Smooth muscle cell of trachea (primary cell): ENCODE measurements at places on chromosomes 4 and X. TPM values are rescaled to one million over a fixed set of nuclear protein-coding genes. Genes with fewer than 3 reads are reported as not detected.

Gene TCP11X2
- total RNA-seq, result not detected in 2 replicates

Gene REELD1
- total RNA-seq, result not detected in 2 replicates

Gene ABCG2
- total RNA-seq, result 1.0 and 1.7 TPM in 2 replicates

Gene C4orf17
- total RNA-seq, result not detected in 2 replicates

Gene AWAT2
- total RNA-seq, result not detected in 2 replicates

Gene TENM3
- 8.6 and 13.2 TPM in 2 replicates for total RNA-seq

Gene NKX3-2
- total RNA-seq, result 1.2 and 1.5 TPM in 2 replicates

Gene HS6ST2
- under 0.01 TPM in 1 of 2 replicates, not detected in the other for total RNA-seq

Gene ETDA
- total RNA-seq, result not detected in 2 replicates

Gene SORBS2
- not detected in 2 replicates for total RNA-seq

Gene PCDH18
- total RNA-seq, result 382 and 502 TPM in 2 replicates

Gene SOD3
- total RNA-seq, result 42.3 and 106 TPM in 2 replicates

Gene TMEM150C
- total RNA-seq, result 0.15 and 0.33 TPM in 2 replicates
